Vagina (tissue), 2 donors: ENCODE measurements at places on chromosomes 7 and 10. TPM values are rescaled to one million over a fixed set of nuclear protein-coding genes. Genes with fewer than 3 reads are reported as not detected.
A peak's percentile ranks its signal among the peaks of the same experiment; 100 is the strongest.

DNA sequence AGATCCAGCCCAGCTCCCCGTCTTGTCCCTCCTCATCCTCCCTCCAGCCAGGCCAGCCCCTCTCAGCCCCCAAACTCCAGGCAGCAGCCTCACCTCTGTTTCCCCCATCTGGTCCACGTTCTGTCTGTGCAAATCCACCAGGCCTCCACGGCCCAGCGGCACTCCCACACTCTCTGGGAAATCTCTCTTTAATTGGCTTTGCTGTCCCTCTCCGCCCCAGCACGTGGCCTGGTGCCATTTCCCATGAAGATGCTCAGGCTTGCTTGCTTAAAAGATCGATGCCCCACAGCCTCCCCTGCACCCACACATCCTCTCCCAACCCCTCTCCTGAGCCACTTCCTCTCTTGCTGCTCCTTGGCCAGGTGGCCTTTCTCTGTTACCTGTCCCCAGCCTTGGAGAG is 39.3 kb downstream of the PRF1 start:
- no peaks in the 10 kb centered on the region for H3K36me3 ChIP-seq
- H3K4me1 ChIP-seq: peaks cover 15% of the 10 kb centered on the region
- H3K4me3 ChIP-seq: no peak overlapping the region
- no peak for DNase-seq
- H3K27ac ChIP-seq: no peak overlapping the region
- no peaks in the 10 kb centered on the region for H3K27me3 ChIP-seq

DNA sequence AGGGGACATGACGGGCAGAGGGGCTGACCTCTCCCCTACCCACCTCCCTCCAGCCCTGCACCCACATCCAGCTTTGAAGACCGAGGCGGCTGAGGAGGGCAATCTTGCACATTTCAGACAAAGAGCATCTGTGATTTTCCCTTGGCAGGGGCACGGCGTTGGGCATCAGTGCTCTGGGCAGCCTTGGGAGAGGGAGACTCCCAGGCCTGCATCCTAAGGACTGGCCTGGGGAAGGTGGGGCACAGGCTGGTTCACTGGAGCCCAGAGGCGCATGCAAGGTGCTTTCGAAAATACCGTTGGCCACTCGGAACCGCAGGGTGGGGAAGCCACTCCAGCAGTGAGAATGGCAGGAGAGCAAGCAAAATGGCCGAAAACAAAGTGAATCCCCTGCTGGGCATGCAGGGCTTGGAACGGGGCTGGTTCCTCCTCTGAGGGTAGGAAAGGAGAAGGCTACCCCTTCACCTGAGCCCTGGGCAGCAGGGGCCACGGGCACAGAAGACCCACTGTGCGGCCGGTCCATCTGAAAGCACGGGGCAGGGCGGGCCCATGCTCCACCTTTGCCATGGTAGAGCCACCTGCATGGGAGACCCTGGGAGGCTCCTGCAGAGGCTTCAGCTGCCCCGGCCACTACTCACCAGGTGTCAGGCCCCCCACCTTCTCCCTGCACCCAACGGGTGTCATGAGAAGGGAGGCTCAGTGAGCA is 49.8 kb downstream of the EBF3 start:
- H3K4me1 ChIP-seq: no peaks in the 10 kb centered on the region
- H3K27me3 ChIP-seq: no peaks in the 10 kb centered on the region
- H3K27ac ChIP-seq: no peak overlapping the region
- DNase-seq: no peak
- H3K4me3 ChIP-seq: no peak overlapping the region
- no peaks in the 10 kb centered on the region for H3K36me3 ChIP-seq

DNA sequence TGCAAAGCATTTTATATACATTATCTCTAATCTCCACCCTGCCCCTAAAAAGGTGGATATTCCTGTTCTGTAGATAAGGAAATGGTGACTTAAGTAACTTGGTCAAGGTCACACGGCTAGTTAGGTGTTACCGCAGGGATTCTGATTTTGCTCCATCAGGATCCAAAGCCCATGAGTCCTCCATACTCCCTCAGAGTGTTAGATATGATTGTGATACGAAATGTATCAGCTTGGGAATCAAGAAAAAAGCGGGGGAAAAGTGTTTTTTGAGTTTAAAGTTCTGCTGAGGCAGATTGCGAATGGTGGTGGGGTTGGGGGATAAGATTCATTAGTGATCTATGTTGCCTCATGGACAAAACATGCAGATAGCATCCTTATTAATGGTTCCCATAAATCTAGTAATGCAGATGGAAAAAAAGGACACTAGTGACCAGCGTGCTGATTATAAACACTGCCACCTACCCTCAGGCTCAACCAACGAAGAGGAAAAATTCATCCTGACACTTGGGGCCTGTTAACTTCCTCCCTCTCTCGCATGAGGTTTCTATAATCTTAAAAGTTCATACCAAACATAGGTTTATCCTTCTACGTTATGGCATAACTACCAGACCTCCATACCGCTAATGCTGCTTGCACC is 2.3 kb downstream of the ICA1 start:
- no peak for DNase-seq
- H3K27me3 ChIP-seq: no peaks in the 10 kb centered on the region
- H3K27ac ChIP-seq: no peak overlapping the region
- H3K36me3 ChIP-seq: no peaks in the 10 kb centered on the region
- peaks cover 18% of the 10 kb centered on the region for H3K4me1 ChIP-seq

GRCh38 chr10:9823268-9823930 is 1194.3 kb upstream of the CELF2 start:
- H3K4me3 ChIP-seq: no peak overlapping the region
- DNase-seq: no peak
- no peaks in the 10 kb centered on the region for H3K36me3 ChIP-seq
- H3K27me3 ChIP-seq: no peaks in the 10 kb centered on the region
- no peak overlapping the region for H3K27ac ChIP-seq

Gene NOBOX
- total RNA-seq: not detected

- no peaks in the 10 kb centered on the region for H3K36me3 ChIP-seq
- H3K4me1 ChIP-seq: no peaks in the 10 kb centered on the region
- no peak overlapping the region for H3K27ac ChIP-seq
- H3K4me3 ChIP-seq: no peak overlapping the region
Measured at GRCh38 chr10:107492389-107492788, 327.9 kb upstream of the SORCS1 start.

Gene CALCR
- total RNA-seq: not detected

- no peaks in the 10 kb centered on the region for H3K27me3 ChIP-seq
- no peak for DNase-seq
- no peaks in the 10 kb centered on the region for H3K4me1 ChIP-seq
- H3K27ac ChIP-seq: no peak overlapping the region
Measured at GRCh38 chr10:6647811-6648526, 67.9 kb upstream of the PRKCQ start.

Gene LBX1
- not detected for total RNA-seq

GRCh38 chr10:62071846-62072281 is 170.4 kb downstream of the ARID5B start:
- peak overlapping the region; percentile 62 for H3K27ac ChIP-seq
- no peaks in the 10 kb centered on the region for H3K36me3 ChIP-seq
- H3K4me1 ChIP-seq: peaks cover 97% of the 10 kb centered on the region
- DNase-seq: no peak
- H3K27me3 ChIP-seq: no peaks in the 10 kb centered on the region

Gene CYP2C19
- 6.1 TPM for total RNA-seq

DNA sequence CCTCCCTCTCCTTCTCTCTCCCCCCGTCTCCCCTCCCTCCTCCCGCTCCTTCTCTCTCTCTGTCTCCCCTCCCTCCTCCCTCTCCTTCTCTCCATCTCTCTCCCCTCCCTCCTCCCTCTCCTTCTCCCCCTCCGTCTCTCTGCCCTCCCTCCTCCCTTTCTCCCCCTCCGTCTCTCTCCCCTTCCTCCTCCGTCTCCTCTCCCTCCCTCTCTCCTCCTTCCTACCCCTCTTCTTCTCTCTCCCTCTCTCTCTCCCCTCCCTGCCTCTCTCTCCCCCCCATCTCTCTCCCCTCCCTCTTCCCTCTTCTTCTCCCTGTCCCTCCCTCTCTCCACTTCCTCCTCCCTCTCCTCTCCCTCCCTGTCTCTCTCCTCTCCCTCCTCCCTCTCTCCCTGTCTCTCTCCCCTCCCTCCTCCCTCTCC is 32.2 kb downstream of the AP5Z1 start:
- H3K4me1 ChIP-seq: no peaks in the 10 kb centered on the region
- DNase-seq: no peak
- H3K4me3 ChIP-seq: no peak overlapping the region
- H3K27ac ChIP-seq: peak overlapping the region; percentile 59
- no peaks in the 10 kb centered on the region for H3K27me3 ChIP-seq

DNA sequence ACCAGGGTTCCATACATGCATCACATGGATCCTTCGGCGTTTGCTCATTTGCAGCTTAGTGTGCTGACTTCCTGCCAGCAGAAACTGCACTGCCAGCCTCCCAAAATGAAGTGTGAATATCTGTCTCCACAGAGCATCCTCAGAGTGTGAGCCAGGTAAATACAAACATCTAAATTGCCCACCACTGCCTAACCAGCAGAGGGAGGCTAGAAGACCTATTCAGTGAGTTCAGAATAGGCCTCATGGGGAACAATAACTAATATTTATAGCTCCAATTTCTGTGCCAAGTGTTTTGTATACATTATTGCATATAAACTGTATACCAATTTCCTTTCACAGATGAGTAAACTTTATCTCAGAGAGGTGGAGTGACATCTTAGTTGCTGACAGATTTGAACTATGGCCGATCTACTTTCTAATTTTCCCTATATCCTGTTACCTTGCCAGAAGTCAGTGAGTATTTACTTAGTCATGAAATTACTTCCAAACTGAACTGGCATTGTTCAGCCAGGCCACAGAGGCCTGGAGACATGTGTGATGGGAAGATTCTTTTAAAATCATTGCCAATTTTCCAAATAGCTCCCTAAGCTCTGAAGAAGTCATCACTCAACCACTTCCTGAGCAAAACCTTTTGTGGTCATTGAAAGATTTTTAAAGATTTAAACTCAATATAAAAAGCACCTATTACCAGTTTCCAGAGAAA is 926.5 kb upstream of the GHITM start:
- no peaks in the 10 kb centered on the region for H3K27me3 ChIP-seq
- no peak for DNase-seq
- H3K4me3 ChIP-seq: no peak overlapping the region
- H3K4me1 ChIP-seq: no peaks in the 10 kb centered on the region
- H3K27ac ChIP-seq: no peak overlapping the region
- no peaks in the 10 kb centered on the region for H3K36me3 ChIP-seq

Gene TBX20
- total RNA-seq: 0.49 TPM

DNA sequence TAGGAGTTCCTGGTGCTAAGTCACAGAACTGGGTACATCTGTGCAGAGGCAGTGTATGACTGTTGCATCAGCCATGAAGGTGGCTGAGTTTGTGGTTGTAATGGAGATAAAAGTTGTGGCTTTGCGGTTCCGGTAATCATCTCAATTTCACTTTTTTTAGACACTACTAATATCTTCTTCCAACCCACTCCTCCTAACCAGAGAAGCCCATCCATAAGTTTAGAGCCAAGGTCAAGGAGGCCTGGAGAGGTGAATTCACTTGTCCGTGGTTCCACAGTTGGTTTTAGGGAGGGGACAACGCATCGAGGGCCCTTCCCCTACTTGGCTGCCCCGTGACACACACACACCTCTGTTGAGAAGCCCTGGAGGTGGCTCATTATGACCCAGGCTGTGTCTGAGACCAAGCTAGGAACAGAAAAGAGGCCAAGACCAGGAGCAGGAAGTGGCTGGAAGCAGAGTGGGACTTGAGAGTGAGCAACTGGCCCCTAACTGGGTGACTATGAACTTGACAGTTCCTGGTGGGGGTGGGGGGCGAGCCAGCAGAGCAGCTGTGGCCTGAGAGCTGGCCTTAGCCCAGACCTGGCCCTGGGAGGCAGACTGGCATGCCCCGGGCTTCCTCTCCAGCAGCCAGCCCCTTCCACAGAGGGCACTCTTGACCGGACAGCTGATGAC is 66.8 kb upstream of the COL13A1 start:
- no peak overlapping the region for H3K27ac ChIP-seq
- no peak for DNase-seq
- no peaks in the 10 kb centered on the region for H3K36me3 ChIP-seq
- no peaks in the 10 kb centered on the region for H3K27me3 ChIP-seq
- no peak overlapping the region for H3K4me3 ChIP-seq
- peaks cover 20% of the 10 kb centered on the region for H3K4me1 ChIP-seq

Gene MRLN
- total RNA-seq: not detected

Gene VSTM2A
- total RNA-seq: 0.98 TPM

DNA sequence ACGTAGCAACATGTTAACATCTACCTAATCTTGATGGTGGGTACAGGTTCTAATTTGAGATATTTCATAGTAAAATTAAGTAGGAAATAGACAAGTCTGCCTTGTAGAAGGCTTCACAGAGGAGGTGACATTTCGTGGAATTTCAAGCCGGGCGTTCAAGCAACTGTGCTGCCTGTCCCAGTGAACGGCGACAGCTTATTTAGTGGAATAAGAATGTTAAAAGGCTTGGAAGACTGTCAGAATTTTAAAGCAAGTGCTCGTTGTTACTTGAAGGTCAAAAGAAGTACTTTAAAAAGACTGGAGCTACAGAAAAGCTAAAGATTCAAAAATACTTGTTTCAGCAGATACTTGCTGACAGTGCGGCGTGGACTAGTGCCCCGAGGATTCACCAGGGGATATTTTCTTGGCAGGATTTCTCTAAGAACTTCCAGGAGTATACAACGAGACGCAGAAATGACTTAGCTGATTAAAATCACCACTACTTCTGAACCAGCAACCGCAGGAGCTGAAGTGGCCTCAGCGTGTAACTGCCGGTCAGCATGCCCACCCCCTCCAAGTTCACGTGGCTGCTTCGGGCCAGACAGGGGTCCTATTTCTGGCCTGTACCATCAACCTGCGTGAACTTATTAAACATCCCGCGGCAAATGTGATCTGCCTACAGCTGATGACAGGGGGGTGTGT is 46.5 kb downstream of the CTBP2 start:
- no peaks in the 10 kb centered on the region for H3K36me3 ChIP-seq
- no peak for DNase-seq
- no peak overlapping the region for H3K4me3 ChIP-seq
- H3K27ac ChIP-seq: peak overlapping the region; percentile 57
- H3K4me1 ChIP-seq: peaks cover 67% of the 10 kb centered on the region

GRCh38 chr10:66698069-66698468 is 227.8 kb upstream of the LRRTM3 start:
- no peak overlapping the region for H3K4me3 ChIP-seq
- H3K27me3 ChIP-seq: no peaks in the 10 kb centered on the region
- no peak for DNase-seq
- no peak overlapping the region for H3K27ac ChIP-seq

Gene TSPAN33
- total RNA-seq: 2.7 TPM

Gene ADAMTS14
- not detected for total RNA-seq

- no peak overlapping the region for H3K4me3 ChIP-seq
- DNase-seq: no peak
- H3K36me3 ChIP-seq: no peaks in the 10 kb centered on the region
- peak overlapping the region; percentile 75 for H3K27ac ChIP-seq
- H3K4me1 ChIP-seq: peaks cover 37% of the 10 kb centered on the region
Measured at GRCh38 chr7:30750010-30750409, 1.9 kb upstream of the INMT start.

GRCh38 chr10:16737420-16737819 is 79.8 kb downstream of the RSU1 start:
- H3K4me3 ChIP-seq: no peak overlapping the region
- no peaks in the 10 kb centered on the region for H3K36me3 ChIP-seq
- no peak overlapping the region for H3K27ac ChIP-seq
- no peaks in the 10 kb centered on the region for H3K4me1 ChIP-seq
- DNase-seq: no peak
